ENCODE measurements at places on chromosomes 5 and 9.

DNA sequence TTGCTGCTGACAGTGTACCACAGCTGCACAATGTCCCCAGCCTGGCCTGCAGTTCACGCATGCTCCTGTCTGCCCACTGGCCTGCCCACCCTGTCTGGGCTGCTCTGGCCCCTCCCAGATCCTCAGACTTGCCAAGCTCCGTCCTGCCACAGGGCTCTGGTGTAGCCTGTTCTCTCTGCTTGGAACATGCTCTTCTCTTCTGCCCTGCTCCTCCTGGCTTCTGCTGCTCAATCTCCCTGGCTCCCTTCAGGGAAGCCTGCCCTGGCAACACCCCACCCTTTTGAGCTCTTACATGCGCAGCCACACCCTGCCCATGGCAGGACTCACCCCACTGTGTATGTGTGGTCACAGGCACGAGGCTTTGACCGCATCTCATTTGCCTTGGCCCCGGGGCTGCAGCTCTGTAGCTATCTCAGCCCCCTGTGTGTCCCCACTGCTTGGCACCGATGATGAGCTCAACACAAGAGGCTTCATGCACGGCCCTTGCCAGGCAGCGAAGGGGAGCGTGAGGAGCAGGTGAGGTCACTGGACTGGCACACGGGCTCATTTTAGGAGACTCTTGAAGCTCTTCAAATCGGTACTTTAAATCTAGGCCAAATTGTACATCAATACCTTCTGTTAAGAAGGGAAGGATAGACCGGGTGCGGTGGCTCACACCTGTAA lies 20.4 kb upstream of the BRD3 start:
- no peak for DNase-seq

- no peak for DNase-seq
Measured at GRCh38 chr9:86892576-86892975, 54.7 kb downstream of the GAS1 start.

GRCh38 chr5:38830521-38831051 lies 15.2 kb upstream of the OSMR start:
- DNase-seq: no peak

DNA sequence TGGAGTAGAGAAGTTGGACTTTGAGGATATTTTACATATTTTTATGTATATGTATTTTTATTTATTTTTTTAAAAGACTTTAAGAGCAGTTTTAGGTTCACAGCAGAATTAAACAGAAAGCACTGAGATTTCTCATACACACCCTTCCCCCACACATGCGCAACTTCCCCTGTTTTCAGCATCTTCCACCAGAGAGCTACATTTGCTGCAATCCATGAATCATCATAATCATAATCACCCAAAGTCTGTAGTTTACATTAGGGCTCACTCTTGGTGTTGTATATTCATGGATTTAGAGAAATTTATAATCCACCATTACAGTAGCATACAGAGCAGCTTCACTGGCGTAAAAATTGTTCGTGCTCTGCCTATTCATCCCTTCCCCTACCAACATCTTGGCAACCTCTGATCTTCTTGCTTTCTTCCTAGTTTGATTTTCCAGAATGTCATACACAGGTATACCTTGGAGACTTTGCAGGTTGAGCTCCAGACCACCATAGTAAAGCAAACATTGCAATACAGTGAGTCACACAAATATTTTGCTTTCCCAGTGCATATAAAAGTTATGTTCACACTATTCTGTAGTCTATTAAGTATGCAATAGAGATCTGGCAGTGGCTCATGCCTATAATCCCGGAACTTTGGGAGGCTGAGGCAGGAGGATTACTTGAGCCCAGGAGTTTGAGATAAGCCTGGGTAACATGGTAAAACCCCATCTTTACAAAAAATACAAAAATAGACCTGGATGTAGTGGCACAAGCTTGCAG lies 9.6 kb upstream of the CCDC171 start:
- no peak for DNase-seq

GRCh38 chr9:135219676-135220600 lies 132.5 kb downstream of the OLFM1 start:
- no peak for DNase-seq

- no peak for DNase-seq
Measured at GRCh38 chr5:168015506-168015905, 275.9 kb upstream of the WWC1 start.

DNA sequence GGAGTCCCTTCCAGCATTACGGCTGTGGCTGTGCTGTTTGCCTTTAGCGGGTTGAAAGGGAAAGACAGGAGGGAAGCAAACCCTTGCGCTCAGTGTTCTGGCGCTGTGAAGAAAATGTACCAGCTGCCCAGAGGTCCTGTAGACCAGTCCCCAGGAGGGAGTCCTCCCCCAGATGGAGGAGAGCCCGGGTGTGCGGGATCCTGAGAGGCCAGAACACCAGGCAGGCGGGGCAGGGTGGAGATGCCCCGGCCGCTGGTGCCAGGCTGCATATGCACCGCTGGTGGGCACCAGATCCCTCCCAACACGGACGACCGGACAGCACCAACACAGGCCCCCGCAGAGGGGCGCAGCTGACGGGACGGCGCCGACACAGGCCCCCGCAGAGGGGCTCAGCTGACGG lies 37.2 kb upstream of the SLC9A3 start:
- DNase-seq: no peak

GRCh38 chr9:25207402-25208195 lies 470.6 kb downstream of the TUSC1 start:
- no peak for DNase-seq

DNA sequence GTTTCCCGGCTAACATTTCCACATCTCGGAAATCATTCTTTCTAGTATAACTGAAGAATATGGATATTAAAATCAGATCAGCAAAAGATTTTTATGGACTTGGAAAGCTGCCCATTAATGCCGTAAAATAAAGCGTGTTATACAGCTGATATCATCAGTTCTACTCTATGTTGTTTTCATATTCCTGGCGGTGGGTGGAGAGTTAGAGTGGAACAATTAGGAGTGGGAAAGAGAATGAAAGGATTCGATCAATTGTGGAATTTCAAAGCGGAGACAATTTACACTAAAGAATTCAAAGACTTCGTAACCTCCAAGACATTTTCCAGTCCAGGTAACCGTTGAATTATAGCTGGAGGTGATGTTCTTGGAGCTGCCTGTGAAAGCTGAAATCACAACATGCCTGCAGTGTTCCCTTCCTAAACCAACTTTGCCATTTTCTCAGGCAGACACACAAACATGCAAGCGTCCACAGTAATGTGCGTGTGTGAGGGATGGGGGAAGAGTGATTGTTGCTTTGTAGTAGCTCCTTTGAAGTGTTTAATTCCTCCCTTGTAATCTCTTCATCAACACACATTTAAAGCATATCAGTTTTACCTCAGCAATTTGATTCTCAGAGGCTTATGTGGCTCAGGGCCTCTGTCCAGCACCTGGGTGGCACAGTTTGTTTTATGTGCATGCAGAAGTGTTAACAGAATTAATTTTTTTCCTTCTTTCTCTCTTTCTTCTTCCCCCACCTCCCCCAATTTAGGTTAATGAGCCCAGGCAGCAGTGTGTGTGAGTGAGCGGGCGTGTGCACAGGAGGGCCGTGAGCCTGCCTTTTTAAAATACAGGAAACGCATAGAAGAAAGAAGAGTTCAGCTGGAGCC lies 544.1 kb downstream of the RAB3C start:
- no peak for DNase-seq

DNA sequence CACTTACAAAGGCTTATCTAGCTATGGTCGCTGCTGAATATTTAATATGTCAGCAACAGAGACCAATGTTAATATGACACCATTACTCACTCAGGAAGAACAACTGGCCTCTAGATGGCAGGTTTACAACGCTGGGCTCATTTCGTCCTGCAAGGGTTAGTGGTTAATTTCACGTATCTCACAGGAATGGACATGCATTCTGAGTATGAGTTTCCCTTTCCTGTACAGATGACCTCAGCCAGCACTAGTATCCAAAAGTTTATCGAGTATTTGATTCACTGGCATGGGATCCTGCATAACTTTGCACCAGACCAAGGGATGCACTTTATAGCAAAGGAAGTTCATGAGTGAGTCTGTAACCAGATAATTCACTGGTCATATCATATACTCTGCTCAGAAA lies 8.7 kb upstream of the TRPC7 start:
- DNase-seq: no peak

DNA sequence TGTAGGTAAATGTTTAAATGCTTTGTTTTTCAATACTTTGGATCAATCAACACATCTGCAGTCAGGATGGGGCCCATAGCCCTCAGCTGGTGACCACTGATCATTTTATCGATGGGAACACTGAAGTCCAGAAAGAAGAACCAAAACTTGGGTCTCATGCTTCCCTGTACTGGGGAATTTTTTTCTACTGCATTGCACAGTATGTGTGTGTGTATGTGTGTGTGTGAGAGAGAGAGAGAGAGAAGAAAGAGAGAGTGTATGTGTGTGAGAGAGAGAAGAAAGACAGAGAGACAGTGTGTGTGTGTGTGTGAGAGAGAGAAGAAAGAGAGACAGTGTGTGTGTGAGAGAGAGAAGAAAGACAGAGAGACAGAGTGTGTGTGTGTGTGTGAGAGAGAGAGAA lies 202.9 kb upstream of the MSX2 start:
- DNase-seq: no peak

GRCh38 chr5:59709846-59710245 lies 183.7 kb downstream of the PDE4D start:
- DNase-seq: no peak

- no peak for DNase-seq
Measured at GRCh38 chr5:67493676-67494075, 297.1 kb upstream of the CD180 start.

Measured in activated effector memory CD4-positive, alpha-beta T cell treated with Interleukin-2 at 50 U/mL for 16 hours (primary cell).